ENCODE measurements at places on chromosomes 12 and 14.
A peak's percentile ranks its signal among the peaks of the same experiment; 100 is the strongest.

DNA sequence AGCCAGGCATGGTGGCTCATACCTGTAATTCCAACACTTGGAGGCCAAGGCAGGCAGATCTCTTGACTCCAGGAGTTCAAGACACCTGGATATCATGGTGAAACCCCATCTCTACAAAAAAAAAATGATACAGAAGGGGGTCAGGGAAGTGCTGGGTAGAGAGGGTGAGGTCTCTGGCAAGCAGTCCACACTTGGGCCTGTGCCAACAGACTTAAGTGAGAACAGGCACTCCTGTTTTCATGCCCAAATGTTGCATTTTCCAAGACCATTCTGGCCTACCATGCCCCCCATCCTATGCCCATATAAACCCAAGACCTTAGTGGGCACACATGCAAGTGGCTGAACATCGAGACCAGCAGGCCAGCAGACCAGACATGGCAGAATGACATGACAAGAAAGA, 16.0 kb upstream of the CMAS start:
- DNase-seq = no peak

DNA sequence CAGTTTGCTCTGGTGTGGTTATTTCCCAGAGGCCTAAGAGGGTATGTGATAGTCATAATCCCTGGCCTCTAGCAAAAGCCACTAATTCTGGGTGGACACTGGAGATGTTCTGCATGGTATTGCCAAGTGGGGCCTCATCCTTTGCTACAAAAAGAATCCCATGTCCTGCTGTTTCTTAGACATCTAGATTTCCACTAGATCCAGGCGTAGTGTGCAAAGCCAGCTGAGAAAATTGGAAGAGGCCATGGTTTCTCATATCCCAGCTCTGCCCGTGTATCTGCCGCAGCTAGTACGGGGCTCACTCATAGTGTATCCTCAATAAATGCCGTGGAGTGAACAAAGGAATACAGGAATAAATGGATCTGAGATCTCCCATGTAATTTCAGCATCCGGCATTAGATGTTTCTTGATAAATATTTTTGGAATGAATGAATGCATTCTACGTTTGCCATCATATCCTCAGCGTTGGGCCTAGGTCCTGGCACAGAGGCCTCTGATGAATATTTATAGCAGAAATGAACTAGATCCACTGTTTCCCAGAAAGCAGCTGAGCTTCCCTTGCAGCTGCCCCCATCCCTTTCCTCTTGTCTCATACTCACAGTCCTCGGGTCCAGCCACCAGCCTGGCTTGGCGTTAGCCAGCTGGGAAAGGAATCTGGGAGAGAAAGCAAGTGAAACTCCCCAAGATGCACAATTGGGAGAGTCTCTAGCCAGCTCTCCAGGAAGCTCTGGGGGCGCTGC, 76.3 kb upstream of the NOS1 start:
- DNase-seq = peak; percentile 28

DNA sequence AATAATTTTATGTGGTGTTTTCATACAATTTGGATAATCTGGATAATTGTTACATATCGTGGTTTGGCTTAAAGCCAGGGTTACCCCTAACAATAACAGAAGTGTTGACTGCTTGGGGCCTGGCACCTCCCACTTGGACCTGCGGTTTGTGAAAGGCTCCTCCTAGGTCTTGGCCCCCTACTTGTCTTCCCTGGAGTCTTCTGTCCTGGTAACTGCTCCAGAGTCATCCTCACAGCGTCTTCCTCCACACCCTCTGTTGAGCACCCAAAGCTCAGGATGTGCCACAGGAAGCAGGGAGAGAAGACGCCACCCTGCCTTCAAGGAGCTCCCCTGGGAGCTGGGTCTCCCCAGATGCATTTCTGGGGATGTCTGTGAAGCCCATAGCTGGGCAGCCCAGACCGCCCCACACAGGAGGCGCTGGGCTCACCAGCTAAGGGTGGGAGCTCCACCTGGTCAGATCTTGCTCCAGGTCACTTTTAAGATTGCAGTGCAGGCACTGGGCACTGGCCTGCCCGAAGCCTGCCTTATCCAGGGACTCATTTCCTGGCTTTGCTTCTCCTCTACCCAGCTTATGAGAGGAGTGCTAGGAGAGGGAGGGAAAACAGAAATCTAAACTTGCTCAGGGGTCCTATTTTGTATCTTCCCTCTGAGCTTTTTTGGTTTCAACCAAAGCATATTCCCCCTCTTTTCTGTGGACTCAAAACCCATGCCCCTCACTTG, 98.2 kb downstream of the ZFP36L1 start:
- DNase-seq = no peak

DNA sequence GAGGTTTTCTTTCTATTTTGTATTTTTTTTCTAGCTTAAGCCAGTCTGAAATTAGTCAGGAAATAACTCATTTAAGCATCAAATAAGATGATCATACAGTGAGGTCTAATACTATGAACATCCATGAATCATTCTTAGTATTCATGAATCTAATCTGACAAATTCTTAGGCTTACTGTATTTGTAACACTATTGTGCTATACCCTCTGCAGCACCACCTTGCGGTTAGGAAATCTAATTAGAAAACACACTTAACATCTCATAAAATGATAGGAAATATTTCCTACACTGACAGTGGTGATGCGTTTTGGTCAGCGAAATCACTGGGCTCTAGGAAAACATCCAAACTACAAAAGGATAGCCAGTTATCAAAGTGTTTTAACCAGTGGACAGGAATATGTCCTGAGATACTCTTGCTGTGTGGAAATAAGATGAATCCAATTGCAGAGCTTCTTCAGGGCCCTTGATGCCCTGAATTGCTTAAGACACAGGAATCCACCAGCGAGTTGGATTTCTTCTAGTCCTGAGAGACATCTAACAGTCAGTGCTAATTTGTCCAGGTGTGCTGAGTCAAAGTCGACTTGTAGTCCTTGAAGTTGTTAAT, 109.3 kb upstream of the MYF6 start:
- DNase-seq = no peak

DNA sequence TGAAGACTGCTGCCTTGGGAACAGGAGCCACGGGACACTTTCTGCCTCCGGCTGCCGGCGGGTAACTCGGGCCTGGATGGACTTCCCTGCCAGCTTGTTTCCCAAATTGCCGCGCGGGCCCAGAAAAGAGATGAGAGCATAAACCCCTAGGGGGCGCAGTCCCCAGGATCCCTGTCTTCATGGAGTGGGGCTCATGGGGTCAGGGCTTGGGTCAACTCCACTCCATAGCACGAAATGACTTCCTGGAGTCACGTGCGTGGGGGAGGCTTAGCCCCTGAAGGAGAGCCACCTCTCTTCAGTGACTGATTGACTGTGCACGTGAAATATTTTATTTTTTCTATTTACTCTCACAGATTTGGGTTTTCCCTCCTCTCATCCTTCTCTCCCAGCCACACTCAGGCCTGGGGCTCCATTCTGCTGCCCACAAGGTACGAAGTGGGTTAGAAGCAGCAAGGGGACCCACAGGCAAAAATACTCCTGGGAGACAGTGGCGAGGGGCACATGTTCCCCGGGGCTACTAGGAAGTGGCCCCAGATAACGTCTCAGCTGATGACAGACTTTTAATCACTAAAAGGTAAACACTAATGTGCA, 10.0 kb downstream of the PGF start:
- DNase-seq = no peak

GRCh38 chr14:89348722-89349121, 68.3 kb downstream of the FOXN3 start:
- DNase-seq = no peak

DNA sequence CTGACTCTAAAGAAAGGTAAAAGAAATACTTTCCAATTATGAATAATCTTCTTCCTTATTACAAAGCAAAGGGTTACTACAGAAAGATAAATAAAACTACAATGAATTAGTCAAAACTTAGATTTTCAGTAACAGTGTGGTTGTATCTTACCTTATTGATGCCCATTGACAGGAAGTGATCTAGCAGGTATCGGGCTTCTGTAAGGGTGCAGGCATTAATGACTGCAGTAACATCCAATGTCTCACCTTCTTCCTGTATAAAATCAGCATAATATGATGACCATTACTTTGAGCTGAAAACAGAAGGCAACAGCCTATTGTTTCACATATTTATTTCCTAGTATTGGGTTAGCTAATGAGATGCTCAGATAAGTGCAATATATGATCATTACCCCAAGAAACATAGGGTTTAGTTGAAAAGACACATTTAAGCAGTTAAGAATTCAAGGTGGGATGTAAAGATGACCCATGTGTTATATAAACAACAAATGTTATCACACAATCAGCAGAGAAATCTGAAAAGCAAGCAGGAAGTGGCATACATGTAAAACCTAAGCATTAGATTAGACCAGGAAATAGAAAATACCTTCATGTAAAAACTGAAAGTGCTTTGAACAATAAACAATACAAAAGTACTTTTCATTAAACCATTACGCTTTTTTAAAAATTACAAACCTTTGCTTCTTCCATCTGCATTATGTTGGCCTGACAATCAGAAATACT, 111.2 kb downstream of the KIF21A start:
- no peak for DNase-seq

GRCh38 chr14:101707068-101707842, 54.3 kb upstream of the PPP2R5C start:
- peak; percentile 66 for DNase-seq

DNA sequence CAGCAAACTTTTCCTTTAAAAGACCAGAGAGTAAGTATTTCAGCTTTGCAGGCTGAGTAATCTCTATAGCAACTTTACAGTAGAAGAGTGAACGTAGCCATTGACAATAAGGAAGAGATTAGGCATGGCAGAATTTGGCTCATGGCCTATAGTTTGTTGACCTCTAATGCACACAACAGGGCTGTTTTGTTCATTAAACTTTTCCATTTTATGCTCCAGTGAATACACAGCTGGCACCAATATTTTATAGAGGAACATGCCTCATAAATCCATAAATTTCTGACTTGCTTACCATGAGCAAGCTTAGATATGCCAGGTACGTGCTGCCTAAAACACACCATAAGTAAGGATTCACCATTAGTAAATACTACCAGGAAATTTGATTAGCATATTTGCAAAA, 609.0 kb upstream of the STXBP6 start:
- DNase-seq = no peak

DNA sequence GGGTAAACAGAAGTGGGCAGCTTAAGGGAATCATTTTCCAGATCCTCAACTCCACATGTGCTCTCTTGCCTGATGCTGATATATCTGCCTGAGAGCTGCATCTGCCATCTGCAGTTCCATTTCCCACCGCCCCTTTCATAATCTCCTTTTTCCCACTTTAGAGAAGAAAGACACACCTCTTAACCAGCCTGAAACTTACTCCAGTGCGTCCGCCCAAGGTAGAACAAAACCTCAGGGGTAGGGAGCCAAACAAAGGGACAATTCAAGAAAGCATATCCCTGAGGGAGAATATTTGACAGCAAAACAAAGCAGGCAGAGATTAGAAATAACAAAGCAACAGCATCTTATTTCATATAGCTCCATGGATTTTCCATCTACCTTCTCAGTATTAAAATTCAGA, 4.3 kb downstream of the MDM1 start:
- DNase-seq = no peak

DNA sequence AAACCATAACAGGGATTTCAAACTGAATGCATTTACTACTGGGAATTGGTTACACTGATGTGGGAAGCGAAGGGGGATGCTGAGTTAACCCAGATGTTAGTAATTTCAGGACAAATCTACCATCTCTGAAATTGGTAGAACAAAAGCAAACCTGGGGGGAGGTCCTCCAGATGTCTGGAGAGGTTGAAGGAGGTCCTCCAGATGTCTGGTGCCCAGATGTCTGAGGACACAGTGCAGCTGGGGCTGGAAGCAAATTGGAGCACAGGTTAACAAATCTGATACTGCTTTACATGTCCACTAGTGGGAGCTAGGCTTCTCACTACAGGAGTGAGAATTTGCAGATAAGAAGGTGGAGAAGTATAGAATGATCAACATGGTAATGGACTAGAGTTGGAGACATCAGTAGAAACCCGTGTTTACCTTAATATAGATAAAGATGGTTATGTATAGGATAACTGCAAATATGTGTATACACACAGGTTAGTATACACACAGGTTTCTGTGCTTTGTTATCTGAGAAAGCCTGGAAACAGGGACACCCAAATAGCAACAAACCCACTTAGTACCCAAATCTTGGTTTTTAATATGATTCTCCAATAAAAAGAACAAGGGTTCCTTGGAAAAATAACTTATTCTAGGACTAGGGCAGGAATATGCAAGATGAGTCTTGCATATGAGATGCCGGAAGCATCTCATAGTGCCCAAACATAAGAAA, 162.5 kb downstream of the C12orf50 start:
- DNase-seq = no peak

DNA sequence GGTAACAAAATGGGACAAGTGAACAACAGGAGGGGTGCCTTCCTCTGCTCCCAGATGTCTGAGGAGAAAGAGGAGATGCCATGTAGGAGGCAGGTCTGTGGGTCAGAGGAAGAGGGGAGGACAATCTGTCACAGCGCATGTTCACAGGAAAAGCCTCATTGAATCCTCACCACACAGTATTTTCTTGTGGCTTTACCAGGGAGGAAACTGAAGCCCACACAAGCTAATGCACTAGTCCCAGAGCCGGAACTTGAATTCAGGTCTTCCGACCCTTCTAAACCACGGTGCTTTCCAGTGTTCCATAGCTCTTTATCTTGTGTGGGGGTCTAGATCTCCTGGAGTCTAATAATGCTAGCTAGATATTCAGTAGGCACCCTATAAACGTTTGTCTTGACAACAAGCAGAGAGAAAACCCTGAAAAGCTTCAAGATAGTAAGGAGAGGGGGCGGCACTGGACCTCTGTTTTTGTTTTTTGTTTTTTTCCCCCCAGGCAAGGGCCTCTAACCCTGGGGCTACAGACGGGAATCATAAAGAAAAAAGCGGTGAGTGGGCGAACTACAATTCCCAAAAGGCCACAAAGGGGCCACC, 371 bp upstream of the SHMT2 start:
- DNase-seq = no peak

GRCh38 chr12:53804429-53804828, 52.6 kb upstream of the CISTR start:
- no peak for DNase-seq

- DNase-seq = no peak
These were observed 36.8 kb downstream of the EAPP start for GRCh38 chr14:34502545-34503225.

DNA sequence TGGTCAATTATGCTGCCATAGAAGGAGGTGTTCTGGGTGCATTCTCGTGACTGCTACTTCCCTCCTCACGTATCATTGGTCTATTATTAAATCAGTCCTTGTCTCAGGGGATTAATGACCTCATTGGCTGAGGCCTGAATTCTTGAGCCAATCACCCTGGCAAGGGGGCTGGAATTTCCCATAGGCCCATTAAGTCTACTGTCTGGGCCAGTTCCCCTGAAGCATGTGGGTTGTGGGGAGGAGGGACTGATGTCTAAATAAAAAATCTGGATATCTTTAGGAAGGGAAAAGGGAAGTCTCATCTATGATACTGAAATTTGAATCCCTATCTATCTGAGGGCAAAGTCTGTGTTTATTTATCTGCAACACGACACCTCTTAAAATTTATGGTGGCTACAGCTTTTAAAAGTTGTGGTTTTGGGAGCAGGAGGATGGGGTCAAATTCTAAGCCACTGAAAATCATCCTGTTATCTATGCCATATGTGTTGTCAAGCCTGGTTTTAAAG, 71.9 kb downstream of the DYRK2 start:
- DNase-seq = no peak
